PC-3 (cell line): ENCODE measurements at places on chromosomes 11 and 22.

DNA sequence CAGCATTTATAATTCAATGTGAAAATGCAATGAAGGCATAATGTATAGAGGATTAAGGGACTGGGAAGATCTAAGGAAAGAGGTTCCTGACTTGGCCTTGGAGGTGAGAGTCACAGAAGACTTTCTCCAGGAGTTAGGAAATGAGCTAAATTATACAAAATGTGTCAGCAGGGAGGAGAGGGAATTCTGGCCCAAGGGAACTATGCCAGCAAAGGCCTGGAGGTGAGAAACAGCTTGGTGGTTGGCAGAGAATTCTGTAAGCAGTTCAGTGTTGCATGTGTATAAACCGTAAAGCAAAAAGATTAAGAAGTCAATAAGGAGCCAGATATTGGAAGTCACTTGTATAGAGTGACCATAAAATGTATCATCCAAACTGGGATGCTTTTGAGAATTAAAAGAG lies 142.2 kb upstream of the SESN3 start:
- H3K4me1 ChIP-seq: no peaks in the 10 kb centered on the region
- no peak overlapping the region for H3K27ac ChIP-seq
- H3K36me3 ChIP-seq: no peaks in the 10 kb centered on the region

DNA sequence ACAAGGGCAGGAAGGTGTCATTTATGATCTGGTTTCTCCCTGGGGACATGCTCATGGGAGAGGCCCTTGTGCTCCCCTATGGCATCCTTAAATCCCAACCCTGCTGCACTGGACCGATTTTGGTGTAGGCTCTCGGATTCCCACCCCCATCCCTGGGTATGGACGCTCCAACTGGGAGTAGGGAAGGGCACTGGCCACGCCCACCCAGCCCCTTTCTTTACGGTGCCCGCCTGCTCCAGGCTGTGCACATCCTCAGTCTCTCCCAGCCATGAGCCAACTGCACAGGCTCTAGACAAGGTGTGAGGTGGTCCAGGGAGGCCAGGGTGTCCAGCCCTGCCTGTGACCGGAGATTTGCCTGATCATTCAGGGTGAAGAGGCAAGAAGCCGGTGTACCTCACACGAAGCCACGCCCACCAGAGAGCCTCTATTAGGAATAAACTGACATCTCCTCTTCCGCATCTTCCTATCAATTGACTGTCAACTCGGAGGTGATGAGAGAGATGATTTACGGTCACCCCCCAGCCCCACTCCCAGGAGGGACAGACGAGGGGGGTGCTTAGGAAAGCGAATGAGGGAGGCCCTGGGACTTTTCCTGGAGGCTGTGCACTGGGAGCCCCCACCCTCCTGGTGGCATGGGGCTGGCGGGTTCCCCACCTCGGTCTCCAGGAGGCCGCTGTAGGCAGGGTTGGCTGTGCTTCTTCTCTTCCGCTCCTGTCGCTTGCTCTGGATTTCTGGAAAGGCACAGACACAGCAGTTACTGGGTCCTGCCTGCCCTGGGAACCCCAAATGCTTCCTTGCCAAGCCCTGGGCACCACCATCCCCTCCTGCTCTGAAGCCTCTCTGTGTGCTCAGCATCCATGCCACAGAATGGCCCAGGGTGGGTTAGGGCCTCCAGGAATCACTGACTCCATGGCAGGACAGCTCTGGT lies 116.7 kb downstream of the PHF21B start:
- H3K4me1 ChIP-seq: no peaks in the 10 kb centered on the region
- no peaks in the 10 kb centered on the region for H3K36me3 ChIP-seq
- no peak overlapping the region for H3K27ac ChIP-seq
- H3K4me3 ChIP-seq: no peak overlapping the region
- H3K27me3 ChIP-seq: no peaks in the 10 kb centered on the region

DNA sequence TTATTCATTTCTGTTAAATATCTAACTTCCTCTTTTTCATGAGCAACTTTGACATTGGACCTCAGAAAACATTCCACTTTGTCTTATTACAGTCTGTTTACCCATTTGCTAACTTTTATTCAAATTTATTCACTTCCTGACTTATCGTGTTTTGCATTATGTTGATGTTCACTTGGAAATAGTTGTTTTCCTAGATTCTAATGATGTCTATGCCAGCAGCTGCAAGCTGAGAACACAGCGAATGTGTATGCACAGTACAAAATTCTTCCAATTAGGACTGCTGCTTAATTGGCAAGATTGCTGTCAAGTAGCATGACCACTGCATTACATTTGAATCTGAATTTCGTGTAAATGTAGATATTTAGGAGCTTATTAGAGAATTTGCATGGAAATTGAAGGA lies 61.5 kb upstream of the GRIA4 start:
- no peaks in the 10 kb centered on the region for H3K36me3 ChIP-seq
- H3K27ac ChIP-seq: no peak overlapping the region
- no peak for DNase-seq
- peaks cover 8% of the 10 kb centered on the region; the same call in 1 of the 2 replicates for H3K4me1 ChIP-seq
- no peaks in the 10 kb centered on the region for H3K27me3 ChIP-seq

- H3K4me1 ChIP-seq: peaks cover 39% of the 10 kb centered on the region
- H3K4me3 ChIP-seq: no peak overlapping the region
- DNase-seq: peak; percentile 89
- H3K36me3 ChIP-seq: peaks cover 10% of the 10 kb centered on the region; the same call in 1 of the 2 replicates
- no peaks in the 10 kb centered on the region for H3K27me3 ChIP-seq
These were observed 15.5 kb upstream of the ST3GAL4 start for GRCh38 chr11:126339863-126340434.

DNA sequence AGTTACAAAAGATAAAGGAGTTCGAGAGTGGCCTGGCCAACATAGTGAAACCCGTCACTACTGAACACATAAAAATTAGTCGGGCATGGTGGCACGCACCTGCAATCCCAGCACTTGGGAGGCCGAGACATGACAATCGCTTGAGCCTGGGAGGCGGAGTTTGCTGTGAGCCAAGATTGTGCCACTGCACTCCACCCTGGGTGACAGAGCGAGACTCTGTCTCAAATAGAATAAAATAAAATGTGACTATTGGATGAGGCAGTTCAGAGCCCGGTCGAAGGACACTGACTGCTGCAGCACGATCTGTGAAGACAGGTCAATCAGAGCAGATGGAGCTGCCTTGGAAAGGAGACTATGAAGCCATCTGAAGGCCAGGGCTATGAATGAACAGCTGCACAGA lies 37.7 kb upstream of the ANO1 start:
- DNase-seq: no peak
- H3K27me3 ChIP-seq: no peaks in the 10 kb centered on the region
- H3K27ac ChIP-seq: no peak overlapping the region
- H3K4me3 ChIP-seq: no peak overlapping the region

GRCh38 chr11:91163619-91164451 lies 941.0 kb upstream of the CHORDC1 start:
- H3K27me3 ChIP-seq: no peaks in the 10 kb centered on the region
- H3K36me3 ChIP-seq: no peaks in the 10 kb centered on the region
- peak overlapping the region; percentile 19; the same call in 1 of the 2 replicates for H3K27ac ChIP-seq
- peaks cover 37% of the 10 kb centered on the region for H3K4me1 ChIP-seq

DNA sequence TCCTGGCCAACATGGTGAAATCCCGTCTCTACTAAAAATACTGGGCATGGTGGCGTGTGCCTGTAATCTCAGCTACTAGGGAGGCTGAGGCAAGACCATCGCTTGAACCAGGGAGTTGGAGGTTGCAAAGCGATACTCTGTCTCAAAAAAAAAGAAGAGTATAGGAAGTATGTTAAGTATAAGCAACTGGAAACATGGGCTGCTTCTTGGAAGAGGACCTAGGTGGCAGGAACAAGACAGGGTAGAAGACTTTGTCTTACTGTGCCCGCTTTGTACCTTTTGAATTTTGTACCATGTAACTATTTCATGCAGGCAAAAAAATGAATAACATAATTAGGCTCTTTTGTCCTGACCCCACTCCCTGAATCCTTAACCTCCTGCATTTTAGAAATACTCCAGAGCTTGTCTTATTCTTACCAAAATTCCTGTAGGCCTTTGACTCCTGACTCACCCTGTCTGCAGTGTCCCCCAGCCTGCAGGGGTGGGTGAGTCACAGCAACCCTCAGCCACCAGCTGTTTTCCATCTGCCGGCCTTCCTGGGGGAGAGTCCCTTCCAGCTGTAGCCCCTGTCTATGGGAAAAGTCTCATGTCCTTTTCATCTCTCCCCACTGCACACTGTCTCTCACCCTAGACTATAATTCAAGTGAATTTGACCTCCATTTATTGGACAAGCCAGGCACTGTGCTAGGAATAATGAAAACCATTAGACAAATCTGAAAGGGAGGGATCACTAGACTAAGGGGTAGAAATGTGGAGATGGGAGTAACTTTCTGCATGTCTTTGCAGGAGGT lies 41.8 kb downstream of the TXN2 start:
- no peak overlapping the region for H3K4me3 ChIP-seq
- H3K36me3 ChIP-seq: no peaks in the 10 kb centered on the region
- H3K27ac ChIP-seq: no peak overlapping the region
- H3K4me1 ChIP-seq: peaks cover 11% of the 10 kb centered on the region
- DNase-seq: peak; percentile 65

GRCh38 chr11:111882202-111882601 lies 2.9 kb downstream of the CFAP68 start:
- no peak overlapping the region for H3K27ac ChIP-seq
- H3K4me3 ChIP-seq: no peak overlapping the region
- H3K4me1 ChIP-seq: peaks cover 9% of the 10 kb centered on the region
- no peaks in the 10 kb centered on the region for H3K36me3 ChIP-seq
- no peak for DNase-seq

DNA sequence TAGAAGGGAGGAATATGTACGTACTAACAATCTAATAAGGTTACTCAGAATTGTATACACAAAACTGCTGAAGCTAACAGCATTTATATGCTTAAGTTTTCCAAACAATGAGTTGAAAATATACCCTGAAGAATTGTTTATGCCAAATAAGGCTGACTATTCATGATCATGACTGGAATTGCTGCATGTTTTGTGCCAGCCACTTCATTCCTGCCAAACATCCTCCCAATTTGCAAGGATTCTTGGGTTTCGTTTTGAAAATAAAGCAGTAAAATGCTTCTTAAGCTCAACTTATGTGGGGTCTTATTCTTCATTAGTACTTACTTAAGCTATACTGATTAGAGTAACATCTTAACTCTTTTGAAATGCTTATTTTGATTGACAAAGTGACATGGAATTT lies 149.0 kb downstream of the SPON1 start:
- 0 out of 2 replicates have a peak, but pooled peaks cover 15% of the 10 kb centered on the region for H3K27me3 ChIP-seq
- H3K36me3 ChIP-seq: no peaks in the 10 kb centered on the region
- no peak overlapping the region for H3K4me3 ChIP-seq

DNA sequence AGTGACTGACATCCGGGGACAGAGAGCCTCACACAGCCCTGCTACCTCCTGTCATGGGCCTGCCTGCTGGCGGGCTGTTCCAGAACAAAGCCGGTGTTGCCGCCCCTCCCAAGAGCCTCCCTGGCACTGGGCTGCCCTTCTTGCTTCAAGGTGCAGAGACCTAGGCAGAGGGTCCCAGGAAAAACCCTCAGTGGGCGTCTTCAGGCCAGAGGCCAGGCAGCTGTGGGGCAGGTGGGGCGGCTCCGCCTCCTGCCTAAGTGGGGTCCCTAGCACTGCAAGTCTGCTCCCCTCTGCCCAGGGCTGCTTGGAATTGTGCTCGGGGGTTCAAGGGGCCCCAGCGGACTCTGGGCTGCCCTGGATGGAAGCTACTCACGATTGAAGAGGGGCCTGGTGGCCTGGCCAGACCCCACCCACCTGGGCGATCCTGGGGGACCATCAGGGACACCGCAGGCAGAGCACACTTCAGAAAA lies 20.4 kb upstream of the GNB1L start:
- H3K36me3 ChIP-seq: no peaks in the 10 kb centered on the region
- H3K4me1 ChIP-seq: peaks cover 15% of the 10 kb centered on the region
- H3K4me3 ChIP-seq: no peak overlapping the region
- H3K27me3 ChIP-seq: no peaks in the 10 kb centered on the region
- H3K27ac ChIP-seq: no peak overlapping the region
- no peak for DNase-seq

DNA sequence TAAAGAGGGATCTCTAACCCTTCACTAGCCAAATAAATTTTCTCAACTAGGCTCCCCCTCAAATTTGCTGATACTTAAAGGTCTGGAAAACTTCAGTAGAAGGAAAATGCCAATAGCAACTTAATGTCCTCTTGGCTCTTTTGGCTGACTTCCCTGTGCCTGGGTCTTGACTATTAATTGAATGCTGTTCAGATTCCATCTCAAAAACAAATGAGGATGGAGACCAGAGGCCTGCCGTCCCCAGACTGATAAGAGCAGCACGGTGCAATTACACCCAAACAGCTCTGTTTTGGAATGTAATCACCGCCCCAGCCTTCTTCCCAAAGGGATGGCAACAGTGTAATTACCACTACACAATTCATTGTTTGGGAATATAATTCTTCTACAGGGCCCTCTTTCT lies 89.3 kb upstream of the CHRM4 start:
- DNase-seq: no peak
- H3K27me3 ChIP-seq: no peaks in the 10 kb centered on the region
- H3K36me3 ChIP-seq: no peaks in the 10 kb centered on the region
- no peak overlapping the region for H3K27ac ChIP-seq

DNA sequence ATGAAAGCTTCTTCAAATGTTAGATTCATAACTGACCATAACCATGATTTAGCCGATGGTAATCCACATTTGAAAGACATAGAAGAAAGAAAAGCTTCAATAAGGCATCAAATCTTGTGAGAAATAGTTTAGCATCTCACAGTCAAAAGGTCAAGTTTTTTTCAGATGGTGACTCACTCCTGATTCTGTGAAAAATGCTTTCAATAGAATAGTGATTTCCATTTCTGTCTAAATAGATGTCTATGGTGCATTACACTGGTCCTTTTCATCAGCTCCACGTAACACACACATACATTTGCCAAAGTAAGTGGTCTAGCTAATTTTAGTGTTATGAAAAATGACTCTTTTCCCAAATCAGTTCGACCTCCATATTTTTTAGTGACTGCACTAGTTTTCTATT lies 139.2 kb downstream of the LRRC4C start:
- no peaks in the 10 kb centered on the region for H3K36me3 ChIP-seq
- H3K4me1 ChIP-seq: no peaks in the 10 kb centered on the region
- no peak overlapping the region for H3K27ac ChIP-seq
- no peak overlapping the region for H3K4me3 ChIP-seq

GRCh38 chr11:45725121-45725520 lies 59.7 kb upstream of the CHST1 start:
- H3K4me3 ChIP-seq: no peak overlapping the region
- no peak for DNase-seq
- H3K27me3 ChIP-seq: peaks cover 54% of the 10 kb centered on the region
- no peaks in the 10 kb centered on the region for H3K36me3 ChIP-seq
- H3K4me1 ChIP-seq: no peaks in the 10 kb centered on the region
- no peak overlapping the region for H3K27ac ChIP-seq
